Left renal pelvis (tissue), 4 donors: ENCODE measurements at places on chromosomes 13 and 19.

GRCh38 chr13:65387743-65388347, 1842.3 kb downstream of the PCDH9 start:
- DNase-seq: no peak

GRCh38 chr13:40352380-40352778, 314.1 kb downstream of the FOXO1 start:
- DNase-seq: no peak

GRCh38 chr13:24036115-24036514, 124.4 kb upstream of the SPATA13 start:
- no peak for DNase-seq

DNA sequence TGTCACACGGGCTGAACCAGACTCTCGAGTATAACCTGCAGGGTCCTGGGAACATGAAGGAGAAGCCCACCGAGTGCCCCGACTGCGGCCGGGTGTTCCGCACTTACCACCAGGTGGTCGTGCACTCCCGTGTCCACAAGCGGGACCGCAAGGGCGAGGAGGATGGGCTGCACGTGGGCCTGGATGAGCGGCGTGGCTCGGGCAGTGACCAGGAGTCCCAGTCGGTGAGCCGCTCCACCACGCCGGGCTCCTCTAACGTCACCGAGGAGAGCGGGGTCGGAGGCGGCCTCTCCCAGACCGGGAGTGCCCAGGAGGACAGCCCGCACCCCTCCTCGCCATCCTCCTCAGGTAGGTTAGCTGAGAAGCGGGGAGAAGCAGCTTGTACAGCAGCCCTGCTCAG, 73.2 kb downstream of the ZNF536 start:
- DNase-seq: no peak

- DNase-seq: no peak
Observed at GRCh38 chr13:34116651-34117050, 298.7 kb downstream of the RFC3 start.

- no peak for DNase-seq
Observed at GRCh38 chr19:47820410-47820809, 1.3 kb upstream of the CRX start.

DNA sequence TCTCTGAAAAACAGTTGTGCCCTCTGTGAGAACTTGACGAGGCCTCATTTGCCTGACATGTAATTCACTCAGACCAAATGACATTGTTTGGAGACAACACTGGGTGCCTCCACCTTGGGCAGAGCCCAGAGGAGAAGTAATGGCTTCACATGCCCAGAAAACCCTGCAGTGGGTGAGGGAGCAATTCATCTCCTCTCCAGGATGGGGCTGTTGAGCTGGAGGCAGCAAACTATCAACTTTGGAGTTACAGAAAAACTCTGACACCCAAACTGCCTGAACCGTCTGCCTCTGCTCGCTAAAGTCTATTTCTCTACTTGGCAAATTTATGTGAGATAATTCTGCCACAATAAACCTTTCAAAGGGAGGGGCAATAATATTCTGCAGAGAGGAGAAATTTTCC, 146.9 kb downstream of the DCLK1 start:
- DNase-seq: no peak

- DNase-seq: no peak
Observed at GRCh38 chr13:40787062-40787461, 2.3 kb upstream of the SLC25A15 start.

DNA sequence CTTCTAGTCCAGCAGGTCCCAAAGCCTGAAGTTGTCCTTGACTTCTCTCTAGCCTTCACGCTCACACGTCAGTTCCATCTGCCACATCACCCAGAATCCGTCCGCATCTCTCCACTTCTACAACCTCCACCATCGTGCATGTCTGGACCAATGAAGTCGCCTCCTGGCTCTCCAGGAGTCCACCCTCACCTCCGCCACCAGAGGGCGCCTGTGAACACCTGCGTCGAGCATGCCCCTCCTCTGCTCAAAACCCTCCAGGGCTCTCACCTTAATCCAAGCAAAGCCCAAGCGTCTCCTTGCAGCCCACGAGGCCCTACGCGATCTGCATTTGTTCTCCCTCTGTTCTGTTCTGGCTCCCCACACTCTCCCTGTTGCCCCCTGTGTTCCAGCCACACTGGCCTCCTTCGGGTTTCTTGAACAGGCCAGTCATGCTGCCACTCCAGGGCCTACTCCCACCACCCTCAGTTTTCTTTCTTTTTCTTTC, 3.7 kb downstream of the USHBP1 start:
- no peak for DNase-seq

- no peak for DNase-seq
Observed at GRCh38 chr19:422213-422916, 13.4 kb upstream of the C2CD4C start.
